ENCODE measurements at places on chromosomes 5 and 9.

GRCh38 chr9:133571896-133572595 is 37.1 kb downstream of the FAM163B start:
- DNase-seq, result no peak

DNA sequence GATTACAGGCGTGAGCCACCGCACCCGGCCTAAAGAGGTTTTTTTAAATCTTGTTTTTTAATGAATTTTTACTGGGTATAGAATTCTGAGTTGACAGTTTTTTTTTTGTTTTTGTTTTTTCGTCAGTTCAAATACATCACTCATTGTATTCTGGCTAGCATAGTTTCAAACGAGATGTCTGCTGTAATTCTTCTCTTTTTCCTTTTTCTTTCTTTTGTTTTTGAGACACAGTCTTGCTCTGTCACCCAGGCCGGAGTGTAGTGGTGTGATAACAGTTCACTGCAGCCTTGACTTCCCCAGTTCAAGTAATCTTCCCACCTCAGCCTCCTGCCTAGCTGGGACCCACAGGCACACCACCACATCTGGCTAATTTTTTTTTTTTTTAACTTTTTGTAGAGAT is 2.2 kb upstream of the PRRT1B start:
- DNase-seq, result no peak

GRCh38 chr5:61280205-61280604 is 51.9 kb upstream of the ZSWIM6 start:
- DNase-seq, result peak; percentile 92

DNA sequence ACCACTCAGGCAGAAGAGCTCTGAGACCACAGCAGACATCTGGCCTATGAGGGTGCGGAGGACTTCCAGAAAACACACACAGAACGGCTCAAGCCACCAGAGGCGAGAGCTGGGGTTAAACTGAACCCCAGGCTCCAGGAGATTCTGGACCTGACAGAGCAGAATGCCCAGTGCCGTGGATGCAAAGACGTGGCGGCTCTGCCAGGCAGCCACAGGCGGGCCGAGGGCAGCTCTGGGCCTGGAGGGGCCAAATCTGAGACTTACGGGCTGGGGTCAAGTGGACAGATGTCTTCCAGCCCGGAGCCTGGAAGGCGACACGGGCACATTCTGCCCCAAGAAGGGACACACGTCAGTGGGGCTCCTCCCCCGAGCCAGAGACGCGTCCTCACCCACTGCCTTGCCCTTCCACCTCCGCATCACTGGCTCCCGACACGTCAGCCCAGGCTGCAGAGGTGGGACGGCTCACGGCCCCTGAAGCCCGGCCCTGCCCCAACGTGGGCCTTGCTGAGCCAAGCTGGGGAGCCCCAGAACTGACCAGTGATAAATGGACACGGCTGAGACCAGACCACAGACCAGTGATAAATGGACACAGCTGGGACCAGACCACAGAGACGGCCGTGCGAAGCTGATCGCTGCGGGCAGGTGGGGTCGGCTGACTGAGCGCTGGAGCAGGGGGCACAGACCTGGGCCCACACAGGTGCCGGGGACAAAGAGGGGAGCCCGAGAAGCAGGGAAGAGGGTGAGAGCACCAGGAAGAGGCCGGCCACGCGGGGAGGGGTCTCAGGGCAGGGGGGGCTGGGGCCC is 40.9 kb upstream of the NSMF start:
- DNase-seq, result no peak

DNA sequence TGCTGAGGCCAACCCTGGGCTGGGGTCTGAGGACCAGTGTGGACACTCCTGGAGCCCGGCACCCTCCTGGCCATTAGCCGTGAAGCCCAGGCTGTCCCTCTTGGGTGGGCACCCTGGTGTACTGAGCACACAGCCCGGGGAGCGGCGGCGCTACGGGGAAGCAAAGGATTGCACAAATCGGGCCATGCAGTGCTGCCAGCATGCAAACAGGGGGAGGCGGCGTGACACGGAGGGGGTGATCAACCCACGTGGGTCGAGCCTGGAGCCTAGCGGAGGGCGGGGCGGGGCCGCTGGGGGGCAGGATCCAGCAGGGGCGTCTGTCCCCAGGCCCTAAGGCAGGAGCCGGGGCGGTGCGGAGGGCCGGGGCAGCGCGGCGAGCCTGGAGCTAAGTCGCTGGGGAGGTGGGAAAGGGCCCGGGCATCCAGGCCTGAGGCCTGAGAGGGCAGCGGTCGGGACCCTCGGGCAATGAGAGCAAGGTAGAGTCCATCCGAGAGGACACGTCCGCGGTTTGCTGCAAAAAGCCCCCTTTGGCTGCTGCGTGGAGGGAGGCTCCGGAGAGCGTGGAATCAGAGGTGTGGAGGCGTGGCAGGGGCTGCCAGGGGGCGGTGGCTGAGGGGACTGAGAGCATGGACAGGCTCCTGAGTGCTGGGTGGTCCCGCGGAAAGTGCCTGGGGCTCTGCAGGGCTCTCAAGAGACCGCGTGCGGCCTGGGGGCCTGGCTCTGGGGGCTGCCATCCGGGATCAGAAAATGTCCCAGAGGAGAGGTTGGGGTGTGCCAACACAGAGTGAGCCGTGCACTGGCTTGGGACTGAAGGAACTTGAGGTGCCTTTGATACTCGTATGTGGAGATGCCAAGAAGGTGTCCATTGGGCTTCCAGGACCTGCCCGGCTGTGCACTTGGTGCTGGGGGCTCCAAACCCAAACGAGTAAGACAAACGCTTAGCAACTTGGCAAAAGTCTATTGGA is 94.2 kb downstream of the BARX1 start:
- DNase-seq, result no peak

DNA sequence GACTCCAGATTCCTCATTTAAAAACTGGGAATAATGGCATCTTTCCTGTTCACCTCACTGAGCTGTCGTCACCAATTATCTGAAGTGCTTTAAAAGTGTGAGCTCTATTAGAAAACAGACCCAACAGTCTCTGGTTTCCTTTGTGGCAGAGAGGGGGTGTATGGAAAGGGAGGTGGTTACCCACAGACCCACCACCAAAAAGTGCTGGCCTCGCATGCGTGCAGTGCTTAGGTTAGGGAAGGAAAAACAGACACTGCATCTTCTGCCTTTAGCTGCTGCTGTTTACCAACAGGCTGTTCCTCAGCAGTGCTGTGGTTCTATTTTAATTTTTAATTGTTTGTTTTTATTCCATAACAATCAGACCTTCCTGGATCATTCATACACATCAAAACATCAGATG is 249.6 kb downstream of the PIK3R1 start:
- DNase-seq, result no peak

DNA sequence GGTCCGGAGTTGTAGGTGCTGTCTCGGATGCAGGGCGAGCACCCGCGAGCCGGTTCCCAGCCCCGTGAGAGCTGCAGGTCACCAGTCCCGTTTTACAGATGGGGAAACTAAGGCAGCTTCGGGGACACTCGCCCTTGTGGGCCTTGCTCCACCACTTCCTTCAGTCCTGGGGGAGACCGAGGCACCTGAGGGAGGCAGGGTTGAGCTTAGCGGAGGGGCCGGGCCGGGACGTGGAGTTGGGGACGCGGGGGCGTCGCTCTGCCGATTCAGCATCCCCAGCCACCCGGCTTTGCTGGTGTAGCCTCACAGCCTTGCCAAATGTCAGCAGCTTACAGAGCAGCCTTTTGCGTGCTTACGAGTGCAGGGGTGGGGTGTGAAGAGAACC is 530 bp downstream of the BBLN start:
- DNase-seq, result no peak

GRCh38 chr5:134524272-134524825 is 1.1 kb upstream of the JADE2 start:
- DNase-seq, result peak; percentile 94

DNA sequence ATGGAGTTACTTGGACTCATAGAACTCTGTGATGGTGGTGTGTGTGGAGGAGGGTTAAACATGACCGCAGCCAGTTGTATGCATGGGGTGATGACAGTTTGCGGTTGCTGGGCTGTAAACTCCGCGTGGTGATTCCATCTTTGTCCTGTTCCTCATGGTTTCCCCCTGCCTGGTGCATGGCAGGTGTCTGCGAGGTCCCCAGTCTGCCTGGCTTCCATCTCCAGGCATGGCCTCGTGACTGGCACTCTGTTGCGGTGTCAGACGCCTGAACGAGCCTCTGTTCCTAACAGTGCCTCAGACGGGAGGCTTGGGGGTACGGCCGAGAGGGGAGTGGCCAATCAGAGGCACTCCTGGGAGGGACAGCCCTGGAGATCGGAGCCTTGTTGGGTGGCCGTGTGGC is 33.9 kb upstream of the SH3PXD2B start:
- no peak for DNase-seq

DNA sequence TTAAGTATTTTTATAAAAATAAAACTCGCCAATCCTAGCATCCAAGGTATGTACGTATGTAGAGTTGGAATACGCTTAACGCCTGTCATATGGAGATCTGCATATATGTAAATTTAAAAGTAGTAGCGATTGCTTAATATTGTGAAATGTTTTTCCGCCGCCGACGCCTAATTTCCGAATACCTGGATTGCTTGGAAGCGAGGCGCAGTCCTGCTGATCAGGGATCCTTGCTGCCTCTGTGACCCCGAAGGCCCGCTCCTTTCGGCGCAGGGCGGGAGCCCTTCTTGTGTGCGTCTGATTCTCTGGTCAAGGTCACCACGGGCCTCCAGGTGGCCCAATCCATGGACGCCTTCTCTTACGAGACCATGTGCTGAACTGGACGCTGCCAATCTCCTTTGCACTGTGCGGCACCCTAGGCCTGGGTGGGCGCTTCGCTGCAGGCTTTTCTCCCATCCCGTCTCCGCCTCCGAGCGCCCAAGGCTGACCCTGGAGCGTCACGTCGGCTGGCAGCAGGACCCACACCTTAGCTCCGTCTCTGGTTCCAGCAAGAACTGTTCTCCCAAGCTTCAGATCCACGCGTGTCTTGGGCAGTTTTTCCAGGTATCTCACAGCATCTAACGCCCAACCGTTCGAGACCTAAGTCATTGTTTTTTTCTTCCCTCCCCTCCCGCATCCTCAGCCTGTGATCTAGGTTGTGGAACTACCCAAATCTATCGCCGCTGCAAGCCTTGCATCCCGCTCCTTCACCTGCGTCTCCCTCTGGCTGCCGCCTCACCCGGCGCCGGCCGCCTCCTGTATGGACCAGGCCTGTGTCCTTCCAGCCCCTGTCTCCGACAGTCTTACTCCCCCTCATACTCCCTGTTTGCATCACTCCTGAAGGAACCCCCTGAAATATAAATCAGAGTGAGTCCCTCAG is 3.6 kb upstream of the TRIM41 start:
- DNase-seq, result no peak

DNA sequence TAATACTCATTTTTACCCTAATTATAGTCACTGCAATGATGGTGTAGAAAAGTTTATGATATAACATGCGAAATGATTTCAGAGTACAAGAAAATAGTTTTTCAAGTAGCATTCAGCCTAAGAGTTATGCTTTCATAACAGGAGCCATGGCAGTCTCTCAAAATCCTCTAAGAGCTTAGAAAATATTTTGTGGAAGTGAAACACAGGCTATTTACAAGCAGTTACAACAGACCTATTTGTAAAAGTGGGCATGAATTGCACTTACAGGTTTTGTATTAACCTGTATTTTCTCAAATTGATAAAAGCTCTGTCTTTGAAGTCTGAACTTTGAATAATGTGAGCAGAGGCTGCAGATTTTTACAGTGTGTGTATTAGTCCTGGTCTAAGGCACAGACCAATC is 523.3 kb downstream of the LRRC70 start:
- DNase-seq, result no peak

GRCh38 chr9:35568196-35568595 is 36.9 kb upstream of the TESK1 start:
- DNase-seq, result no peak

- DNase-seq, result no peak
These were observed 49.3 kb upstream of the FANCC start for GRCh38 chr9:95366731-95367325.

All from MCF 10A (cell line).